Activated CD8-positive, alpha-beta memory T cell treated with anti-CD3 and anti-CD28 coated beads, Interleukin-2, amount 50 U/mL, for 48 hours (primary cell): ENCODE measurements at places on chromosomes 3 and 15.
A peak's percentile ranks its signal among the peaks of the same experiment; 100 is the strongest.

- DNase-seq = no peak
Observed at GRCh38 chr15:48472756-48473155, 141.5 kb downstream of the DUT start.

DNA sequence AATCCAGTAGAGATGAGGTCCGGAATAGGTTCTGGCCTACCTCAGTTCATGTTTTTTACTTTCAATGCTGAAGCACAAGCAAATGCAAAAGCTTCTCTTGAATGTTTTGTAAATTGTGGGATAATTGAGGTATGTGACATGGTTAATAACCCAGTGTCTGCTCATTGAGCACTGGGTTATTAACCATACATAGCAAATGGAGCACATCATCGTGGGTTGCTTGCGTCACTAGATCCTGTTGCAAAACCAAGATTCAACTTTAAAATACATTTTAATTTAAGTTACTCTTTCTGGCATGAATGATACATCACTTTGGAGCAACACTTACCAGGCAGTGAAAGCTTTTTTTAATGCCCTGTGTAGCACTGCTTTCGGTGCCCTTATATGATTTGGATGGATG lies 165.6 kb downstream of the IGF1R start:
- DNase-seq = no peak

DNA sequence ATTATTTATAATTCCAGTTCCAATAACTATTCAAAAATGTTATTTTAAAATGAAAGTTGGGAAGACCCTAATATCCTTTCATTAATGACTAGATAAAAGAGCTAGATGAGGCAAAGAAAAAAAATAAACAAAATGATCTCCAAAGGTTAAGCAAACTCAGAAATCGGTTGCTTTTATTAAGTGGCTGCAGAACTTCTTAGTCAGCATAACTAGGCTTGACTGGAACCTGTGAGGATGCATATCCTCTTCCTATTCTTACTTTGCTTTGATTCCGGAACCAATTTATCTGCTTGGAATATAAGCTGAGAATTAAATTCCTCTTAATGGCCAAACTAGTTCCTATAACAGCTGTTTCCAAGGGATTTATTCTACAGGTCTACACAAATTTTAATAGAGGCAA lies 10.7 kb downstream of the GAP43 start:
- DNase-seq = no peak

- no peak for DNase-seq
Observed at GRCh38 chr3:79041621-79042020, 726.2 kb downstream of the ROBO1 start.

GRCh38 chr3:8761866-8762265 lies 7.5 kb downstream of the OXTR start:
- DNase-seq = no peak

DNA sequence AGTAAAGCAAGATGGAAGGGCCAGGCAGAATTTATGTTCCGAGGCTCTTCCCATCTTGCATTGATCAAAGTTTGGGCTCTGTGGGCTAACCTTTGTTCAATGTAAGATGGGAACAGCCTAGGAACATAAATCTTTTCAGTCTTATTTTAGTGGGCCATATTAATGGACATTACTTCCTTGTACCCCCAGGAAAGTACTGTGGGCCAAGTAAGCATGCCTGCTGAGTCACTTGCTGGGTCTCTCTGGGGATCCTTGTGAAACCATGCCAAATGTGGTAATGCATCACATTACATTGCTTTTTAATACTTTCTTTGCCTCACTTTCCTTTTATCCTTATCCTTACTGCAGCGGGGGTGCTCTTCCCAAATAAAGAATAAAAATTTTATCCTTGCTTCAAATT lies 349.5 kb upstream of the POU1F1 start:
- no peak for DNase-seq

- DNase-seq = no peak
Observed at GRCh38 chr3:46913644-46914043, 36.1 kb downstream of the PTH1R start.

DNA sequence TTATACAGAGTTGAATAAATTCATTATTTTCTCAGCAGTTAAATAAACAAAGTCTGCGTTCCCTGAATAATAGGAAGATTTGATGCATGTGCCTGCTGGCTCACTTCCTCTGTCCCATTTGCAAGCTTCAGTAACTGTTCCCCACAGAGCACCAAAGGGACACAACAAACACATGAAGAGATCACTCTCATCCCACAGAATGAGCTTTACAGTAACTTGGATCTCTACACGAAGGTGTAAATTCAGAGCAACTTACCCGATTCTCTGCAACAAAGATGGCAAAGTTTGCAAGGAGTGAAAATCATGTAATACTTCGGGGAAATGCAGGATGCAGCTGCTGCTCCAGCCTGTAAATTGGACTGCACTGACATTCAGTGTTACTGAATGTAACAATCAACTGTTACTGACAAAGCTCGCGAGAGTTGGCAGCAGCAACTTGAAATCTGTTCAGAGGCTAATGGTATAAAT lies at the start of gene BCHE:
Gene BCHE, minus strand, starts transcription at position 366 of the 468 bp plus-strand sequence. CDS start 6,390 bp downstream, outside the sequence.
- no peak for DNase-seq

DNA sequence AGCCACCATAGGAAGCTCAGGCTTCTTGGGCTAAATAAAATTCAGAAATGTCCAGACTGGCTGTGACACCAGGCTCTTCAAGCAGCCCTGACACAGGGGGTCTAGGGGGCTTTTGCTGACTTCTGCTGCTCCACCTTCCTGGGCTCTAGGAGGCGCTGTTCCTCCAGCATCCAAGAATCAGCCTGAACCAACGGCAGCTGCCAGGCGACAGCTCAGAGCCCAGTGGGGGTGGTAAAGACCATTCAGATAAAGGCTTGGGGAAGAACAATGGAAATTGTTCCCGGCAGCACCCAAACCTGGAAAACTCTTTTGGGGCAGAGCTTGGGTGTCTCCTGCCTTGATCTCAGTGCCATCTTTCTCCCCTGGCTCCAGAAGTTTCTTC lies 21.6 kb upstream of the PSTPIP1 start:
- DNase-seq = peak; percentile 85

- DNase-seq = no peak
Observed at GRCh38 chr3:196735751-196736150, 3.9 kb upstream of the PAK2 start.

DNA sequence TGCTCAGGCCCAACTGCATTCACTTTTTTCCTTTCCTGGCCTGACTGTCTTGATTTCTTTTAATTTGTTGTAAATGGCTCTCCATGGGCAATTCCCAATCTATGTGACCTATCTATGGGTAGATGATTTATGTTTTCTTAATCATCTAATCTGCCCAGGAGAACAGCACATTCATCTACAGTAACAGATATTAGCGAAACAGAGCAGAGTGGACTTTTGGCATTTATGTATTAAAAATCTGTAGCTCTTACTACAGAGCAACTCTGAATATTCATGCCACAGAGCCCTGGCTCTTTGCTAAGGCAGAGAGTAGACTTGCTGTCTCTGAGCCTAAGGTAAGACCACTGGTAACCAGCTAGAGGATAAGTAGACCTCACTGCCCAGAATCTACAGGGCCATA lies 674.9 kb upstream of the ADAMTS9 start:
- no peak for DNase-seq

DNA sequence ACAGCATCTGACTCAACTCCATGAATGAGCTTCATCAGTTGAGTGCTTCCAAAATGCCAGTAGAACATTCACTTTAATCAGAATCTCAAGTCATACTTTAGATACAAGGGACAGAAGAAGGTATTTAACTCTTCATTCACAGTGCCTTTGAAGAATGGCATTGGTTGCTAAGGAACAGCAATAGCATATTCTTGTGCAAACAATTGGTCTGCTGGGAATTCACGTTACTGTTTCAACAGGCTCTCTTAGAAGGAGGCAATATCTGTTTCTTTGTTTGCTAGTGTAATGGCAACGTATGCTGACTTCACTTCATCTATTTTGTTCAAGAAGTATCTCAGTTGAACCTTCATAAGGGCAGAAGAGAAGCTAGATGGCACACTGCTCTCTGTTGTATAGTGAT lies 113.9 kb downstream of the TMEM108 start:
- DNase-seq = no peak

DNA sequence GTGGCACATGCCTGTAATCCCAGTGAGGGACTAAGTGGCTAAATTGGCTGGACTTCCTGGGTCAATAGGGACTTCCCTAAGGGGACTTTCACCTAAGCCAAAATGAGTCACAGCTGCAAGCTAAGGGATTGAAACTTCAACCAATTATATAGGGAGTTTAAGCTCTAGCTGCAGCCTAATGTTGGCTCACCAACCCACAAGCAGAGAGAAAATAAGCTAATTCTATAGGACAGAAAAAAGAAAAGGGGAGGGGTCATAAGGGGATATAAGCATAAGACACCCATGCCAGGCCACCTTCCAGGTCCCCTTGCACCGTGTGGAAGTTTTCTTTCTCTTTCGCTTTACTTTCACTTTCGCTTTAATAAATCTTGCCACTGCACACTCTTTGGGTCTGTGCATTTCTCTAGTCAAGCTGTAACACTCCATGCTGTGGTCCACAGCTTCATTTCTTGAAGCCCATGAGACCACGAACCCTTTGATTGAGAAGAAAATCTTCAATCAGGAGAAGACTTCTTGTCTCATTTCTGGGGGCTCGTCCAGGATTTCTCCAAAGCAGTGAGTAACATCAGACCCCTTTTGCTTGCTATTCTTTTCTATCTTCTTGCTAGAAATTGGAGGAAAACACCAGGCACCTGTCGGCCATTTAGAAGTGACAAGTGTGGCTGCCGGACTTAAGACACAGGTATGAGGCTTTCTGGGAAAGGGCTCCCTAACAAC lies 192.3 kb downstream of the IGSF11 start:
- DNase-seq = no peak

GRCh38 chr3:149771652-149772271 lies 19.5 kb upstream of the COMMD2 start:
- DNase-seq = peak; percentile 67

GRCh38 chr15:49055630-49056029 lies 9.4 kb upstream of the SECISBP2L start:
- no peak for DNase-seq

DNA sequence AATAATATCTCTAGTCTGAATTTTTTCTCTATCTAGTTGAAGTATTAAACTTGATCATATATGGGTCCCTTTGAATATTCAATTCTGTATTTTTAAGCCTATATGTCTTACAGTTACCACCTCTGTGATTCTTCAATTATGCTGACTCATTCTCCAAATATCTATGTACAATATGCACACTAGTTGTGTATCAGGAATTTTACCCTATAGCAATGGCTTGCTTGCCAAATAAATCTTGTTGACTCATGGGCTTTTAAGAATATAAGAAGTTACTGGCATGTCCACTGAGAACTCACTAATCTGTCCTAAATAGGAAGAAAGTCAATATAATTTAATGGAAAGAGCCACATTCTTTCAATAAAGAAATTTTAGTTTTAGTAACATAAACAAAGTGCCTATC lies 656.3 kb downstream of the RBMS3 start:
- DNase-seq = no peak

- DNase-seq = no peak
Observed at GRCh38 chr15:85611361-85611760, 183.4 kb downstream of the KLHL25 start.

- DNase-seq = no peak
Observed at GRCh38 chr3:31840252-31840651, 140.8 kb downstream of the OSBPL10 start.

DNA sequence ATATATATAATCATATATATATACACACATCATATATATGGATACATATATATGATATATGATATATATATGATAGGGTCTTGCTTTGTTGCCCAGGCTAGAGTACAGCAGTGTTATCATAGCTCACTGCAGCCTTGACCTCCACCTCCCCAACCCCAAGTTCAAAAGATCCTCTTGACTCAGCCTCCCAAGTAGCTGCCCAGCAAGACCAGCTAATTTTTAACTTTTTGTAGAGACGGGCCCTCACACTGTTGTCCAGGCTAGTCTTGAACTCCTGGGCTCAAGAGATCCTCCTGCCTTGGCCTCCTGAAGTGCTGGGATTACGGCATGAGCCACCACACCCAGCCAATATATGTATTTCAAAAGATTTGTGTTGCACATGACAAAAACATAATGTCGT lies 83.0 kb downstream of the TBL1XR1 start:
- DNase-seq = no peak

- no peak for DNase-seq
Observed at GRCh38 chr3:29936054-29936453, 655.2 kb downstream of the RBMS3 start.

DNA sequence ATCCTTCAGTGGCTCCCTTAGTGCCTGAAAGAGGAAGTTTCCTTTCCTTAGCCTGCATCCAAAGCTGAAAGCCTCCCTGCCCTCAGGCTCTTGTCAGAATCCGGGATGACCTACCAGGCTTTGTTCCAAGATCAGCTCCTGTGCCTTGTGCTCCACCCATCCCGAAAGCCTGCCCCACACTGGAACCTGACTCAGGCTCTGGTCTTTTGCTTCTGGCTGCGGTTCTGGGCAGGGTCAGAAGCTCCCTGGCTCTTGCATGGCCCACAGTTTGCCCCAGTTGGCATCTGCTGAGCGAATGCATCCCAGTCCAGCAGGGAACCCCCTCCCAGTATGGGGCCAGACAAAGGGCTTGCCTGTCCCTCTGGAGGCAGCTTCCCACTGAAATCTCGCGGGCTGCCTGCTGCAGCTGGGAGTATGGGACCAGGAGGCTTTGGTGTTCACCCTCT lies 25.9 kb upstream of the KIF23 start:
- DNase-seq = peak; percentile 20

DNA sequence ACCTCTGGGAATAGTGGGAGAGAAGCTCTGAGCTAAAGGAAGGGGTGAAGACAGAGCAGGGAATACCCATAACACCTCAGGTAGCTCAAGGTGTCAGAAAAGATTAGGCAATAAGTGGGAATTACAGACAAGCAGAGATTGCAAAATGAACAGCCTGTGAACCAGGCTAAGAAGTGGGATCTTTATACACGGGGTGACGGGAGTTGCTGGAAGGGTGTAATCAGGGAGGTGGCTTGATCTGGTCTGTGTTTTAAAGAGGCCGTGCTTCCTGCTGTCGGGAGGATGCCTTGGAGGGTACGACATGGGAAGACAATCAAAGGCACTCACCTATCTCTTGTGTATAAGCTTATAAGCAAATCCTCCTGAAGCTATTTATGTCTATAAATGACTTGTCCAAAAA lies 216.3 kb downstream of the CLSTN2 start:
- no peak for DNase-seq

DNA sequence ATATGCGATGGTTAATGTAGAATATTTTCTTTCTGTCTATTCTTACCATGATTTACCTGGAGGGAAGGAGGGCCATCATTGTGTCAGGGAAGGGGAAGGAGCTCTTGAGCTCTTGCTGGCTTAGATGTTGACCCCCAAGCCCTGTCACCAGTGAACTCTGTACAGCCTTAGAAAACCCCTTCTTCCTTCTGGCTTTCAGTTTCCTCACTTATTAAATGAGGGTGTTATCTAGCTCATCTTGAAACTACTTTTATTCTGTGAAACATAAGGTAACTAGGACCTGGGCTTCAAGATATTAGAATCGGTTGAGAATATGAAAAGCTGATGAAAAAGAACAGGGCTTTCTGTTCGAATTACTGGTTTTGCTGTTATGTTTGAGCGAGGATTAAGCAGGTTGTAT lies 25.1 kb upstream of the UTS2B start:
- DNase-seq = no peak
